NCI-H1436 treated with DMSO at 0.1 percent for 48 hours (cell line): ENCODE measurements at places on chromosomes 6 and 20.

- no peak for DNase-seq
These were observed 47.4 kb upstream of the DSN1 start for GRCh38 chr20:36820928-36821327.

DNA sequence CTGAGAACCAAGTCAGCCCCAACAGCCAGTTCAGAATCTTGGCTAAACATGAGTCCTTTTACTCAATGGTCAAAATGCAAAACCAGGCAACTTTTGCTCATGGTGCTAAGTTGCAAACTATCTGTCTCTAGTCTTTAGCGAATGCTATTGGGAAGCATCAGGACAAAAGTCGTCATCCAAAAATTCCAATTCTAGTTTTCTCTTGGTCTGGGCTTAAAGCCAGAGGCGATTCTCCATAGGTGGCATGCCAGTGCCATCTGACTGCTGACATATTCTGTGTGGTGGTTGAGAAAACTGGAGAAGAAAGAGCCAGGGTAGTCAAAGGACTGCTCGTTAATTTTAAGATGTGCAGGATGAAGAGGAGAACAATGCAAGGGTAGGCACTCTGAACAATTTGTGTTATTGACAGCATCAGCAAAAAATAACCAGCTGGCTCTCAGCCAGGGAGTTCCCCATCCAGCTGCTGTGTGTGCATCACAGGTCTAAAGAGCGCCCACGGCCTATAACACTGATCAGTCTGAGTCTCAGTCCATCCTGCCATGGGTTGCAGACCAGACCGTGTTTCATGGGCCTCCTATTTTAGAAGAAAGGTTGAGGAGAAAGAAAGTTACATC, 313.6 kb downstream of the ALDH8A1 start:
- no peak for DNase-seq

- no peak for DNase-seq
These were observed 71.4 kb upstream of the TULP1 start for GRCh38 chr6:35583893-35584688.

GRCh38 chr6:114638341-114638740, 295.5 kb upstream of the HS3ST5 start:
- no peak for DNase-seq

GRCh38 chr20:45229264-45230056, 8.3 kb downstream of the SEMG2 start:
- no peak for DNase-seq
